ENCODE measurements at places on chromosomes 7 and 10.

GRCh38 chr10:93075369-93076221, 1.9 kb downstream of the CYP26A1 start:
- DNase-seq = no peak

DNA sequence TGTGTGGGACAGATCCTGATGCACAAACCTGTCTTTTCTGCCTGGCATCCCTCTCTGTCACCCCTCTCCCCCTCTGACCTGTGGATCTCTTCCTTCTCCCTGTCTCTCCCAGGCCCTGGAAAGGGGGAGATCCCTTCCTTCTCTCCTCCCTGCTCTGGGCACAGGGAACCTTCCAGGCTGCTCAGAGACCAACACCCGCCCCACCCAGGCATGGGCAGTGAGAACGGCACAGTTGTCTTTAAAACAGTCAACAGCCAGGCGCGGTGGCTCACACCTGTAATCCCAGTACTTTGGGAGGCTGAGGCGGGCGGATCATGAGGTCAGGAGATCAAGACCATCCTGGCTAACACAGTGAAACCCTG, 34.7 kb downstream of the KCNH2 start:
- DNase-seq = no peak

DNA sequence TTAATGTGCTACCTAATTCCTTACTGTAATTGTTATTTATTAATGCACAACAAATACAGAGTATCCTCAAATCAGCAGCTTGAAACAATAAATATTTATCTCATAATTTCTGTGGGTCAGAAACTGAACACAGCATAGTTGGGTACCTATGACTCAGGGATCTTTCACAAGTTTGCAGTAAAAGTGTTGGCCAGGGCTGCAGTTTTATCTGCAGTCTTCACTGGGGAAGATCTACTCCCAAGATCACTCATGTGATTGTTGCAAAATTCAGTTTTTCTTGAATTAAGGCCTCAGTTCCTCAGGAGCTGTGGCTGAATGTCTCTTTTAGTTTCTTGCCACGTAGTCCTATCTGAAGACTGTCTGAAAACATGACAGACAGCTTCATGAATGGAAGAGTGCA, 237.8 kb downstream of the ZWINT start:
- DNase-seq = no peak

DNA sequence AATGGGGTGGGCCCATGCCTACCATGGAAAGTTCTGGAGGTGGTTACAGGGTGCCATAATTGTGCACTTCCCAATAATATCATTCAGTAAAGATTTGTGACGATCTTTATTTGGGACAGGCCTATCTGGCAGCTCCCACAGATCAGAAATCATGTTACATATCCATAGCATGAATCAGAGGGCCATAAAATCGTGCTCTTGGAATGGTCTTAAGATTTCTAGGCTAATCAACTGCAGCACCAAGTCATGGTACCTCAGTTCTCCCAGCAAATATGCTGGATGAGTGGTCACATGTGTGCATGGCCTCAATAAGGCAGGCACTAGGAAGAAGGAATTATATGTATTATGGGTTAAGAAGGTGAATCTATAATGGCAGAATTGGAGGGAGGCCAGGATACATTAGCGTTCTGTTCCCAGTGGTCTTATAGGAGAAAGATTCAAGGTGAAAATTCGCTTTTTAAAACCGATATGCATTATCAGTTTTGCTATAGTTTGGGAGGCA, 134.7 kb downstream of the NRP1 start:
- DNase-seq = no peak

DNA sequence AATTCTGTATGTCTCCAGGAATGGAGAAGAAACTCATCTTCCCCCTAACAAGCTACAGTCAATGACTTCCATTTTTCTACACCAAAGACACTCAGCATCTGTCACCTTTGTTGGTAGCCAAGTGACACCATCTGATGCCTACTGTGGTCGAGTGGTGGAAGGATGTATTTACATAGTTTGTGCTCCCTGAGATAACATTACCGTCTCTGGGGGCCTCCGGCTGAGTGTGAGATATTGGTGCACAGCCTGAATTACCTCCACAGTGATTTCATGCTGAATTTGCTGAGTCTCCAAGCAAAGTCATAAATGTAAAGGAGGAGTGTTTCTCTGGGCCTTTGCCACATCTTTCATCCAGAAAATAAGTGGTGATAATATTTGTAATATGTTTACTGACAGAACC, 114.0 kb downstream of the GRID1 start:
- DNase-seq = peak; percentile 63

GRCh38 chr10:69474742-69475432, 23.6 kb downstream of the TSPAN15 start:
- no peak for DNase-seq

- DNase-seq = no peak
Observed at GRCh38 chr7:117009705-117010361, 56.5 kb downstream of the ST7 start.

DNA sequence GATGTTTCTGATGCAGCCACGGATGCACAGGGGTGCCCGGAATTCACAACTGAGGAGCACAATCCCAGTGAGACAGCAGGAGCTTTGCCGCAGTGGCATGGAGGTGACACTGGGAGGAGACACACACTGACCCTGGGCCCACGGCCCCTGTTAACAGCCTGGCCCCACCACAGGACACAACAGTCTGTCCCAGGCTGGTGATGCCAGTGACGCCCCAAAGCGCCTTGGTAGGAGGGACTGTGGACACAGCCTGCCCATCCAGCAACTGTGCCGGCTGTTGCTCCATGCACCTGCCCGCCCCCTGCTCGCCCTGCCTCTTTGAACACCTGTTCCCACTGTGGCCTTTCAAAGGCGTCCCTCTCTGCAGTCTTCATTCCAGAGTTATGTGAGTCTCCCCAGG, 49.8 kb downstream of the KLF6 start:
- DNase-seq = peak; percentile 25

- DNase-seq = no peak
Observed at GRCh38 chr10:117134056-117134305, 4.1 kb downstream of the VAX1 start.

DNA sequence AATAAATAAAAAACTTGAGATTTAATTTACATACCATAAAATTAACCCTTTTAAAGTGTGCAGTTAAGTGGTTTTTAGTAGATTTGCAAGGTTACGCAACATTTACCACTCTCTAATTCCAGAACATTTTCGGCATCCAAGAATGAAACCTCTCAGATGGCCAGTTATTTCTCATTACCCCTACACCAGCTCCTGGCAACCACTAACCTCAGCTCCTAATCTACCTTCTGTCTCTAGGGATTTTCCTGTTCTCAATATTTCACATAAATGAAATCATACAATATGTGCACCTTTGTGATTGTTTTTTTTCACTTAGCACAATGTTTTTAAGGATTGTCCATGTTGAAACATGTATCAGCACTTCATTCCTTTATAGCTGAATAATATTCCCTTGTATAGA, 45.1 kb downstream of the INPP5F start:
- no peak for DNase-seq

DNA sequence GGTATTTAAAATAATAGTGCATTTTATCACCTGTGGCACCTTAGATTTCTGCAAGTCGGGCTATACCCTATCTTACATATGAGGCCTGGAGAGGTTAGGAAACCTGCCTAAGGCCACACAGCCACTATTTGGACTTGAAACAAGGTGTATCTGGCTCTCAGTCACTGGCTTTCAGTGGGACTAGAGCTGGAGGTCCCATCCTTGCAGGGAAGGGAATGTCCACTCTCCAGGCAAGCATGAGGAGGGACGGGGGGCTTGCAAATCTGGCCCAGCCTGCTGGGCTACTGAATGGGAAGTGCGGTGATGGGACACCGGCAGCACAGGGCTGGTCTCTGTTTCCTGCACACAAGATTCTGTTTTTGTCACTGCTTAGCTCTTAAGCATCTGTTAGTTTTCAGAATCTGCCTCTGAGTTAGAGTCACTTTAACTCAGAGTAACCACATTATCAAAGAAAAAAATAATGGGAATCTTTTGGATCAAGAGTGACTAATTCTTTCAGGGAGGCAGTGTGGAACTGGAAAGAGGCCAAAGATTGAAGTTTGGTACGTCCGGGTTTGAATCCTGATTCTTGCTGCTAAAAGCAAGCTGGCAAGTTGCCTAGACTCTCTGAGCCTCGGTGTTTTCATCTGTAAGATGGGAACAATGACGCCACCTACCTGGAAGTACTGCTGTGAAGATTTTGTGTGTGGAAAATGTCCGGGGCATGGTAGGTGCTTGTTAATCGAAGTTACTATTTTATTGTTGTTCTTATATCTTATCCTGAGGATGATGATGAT, 33.8 kb upstream of the HABP2 start:
- no peak for DNase-seq

GRCh38 chr7:22884911-22885788, 62.5 kb upstream of the TOMM7 start:
- DNase-seq = no peak

DNA sequence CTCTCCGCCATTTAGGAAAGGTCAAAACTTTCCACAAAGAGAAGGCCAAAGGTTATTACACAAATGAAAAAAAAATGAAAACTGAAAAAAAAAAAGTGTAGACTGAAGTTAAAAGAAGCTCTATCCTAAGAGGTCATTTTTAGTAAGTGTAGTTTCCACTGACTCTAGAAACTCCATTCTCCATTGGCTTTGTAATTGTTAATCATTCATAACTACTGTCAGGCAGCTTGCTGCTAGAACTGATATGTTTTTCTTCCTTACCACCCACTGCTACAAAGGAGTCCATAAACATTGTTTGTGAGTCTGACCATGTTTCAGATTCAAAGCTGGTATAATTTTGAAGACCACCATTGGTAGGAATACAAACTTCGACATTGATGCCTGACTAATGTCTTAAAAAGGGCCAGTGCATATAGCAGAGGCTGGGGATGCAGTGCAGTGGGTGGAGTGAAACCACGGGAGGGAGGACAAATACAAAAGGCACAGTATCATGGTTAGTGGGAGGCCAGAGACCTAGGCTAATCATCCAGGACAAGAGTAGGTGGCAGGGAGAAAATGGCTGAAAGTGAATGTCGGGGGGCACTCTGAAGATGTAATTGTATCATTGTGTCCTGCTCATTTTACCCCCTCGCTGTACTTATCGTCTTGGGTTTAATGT, 16.9 kb upstream of the DYNC1I1 start:
- no peak for DNase-seq

GRCh38 chr7:150356265-150356897, 12.2 kb upstream of the REPIN1 start:
- DNase-seq = peak; percentile 77

DNA sequence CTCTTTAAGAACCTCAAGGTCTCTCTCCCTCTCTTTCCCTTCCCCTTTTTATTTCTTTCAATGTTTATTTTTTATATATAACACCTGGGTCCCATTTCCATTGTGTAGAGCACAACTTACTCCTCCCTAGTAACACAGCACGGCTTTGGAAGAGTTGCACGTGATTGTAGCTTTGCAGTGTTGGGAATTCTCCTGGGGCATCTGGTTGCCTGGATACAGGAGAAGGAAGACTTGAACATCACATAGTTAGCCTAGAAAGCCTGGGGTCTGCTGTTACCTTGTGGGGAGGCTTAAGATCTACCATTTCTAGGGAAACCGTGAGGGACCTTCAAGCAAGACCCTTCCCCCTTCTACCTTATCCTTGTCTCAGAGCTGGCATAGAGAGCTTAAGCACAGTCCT, 41.1 kb upstream of the NFKB2 start:
- no peak for DNase-seq

- no peak for DNase-seq
Observed at GRCh38 chr7:101608772-101609713, 20.1 kb downstream of the MYL10 start.

DNA sequence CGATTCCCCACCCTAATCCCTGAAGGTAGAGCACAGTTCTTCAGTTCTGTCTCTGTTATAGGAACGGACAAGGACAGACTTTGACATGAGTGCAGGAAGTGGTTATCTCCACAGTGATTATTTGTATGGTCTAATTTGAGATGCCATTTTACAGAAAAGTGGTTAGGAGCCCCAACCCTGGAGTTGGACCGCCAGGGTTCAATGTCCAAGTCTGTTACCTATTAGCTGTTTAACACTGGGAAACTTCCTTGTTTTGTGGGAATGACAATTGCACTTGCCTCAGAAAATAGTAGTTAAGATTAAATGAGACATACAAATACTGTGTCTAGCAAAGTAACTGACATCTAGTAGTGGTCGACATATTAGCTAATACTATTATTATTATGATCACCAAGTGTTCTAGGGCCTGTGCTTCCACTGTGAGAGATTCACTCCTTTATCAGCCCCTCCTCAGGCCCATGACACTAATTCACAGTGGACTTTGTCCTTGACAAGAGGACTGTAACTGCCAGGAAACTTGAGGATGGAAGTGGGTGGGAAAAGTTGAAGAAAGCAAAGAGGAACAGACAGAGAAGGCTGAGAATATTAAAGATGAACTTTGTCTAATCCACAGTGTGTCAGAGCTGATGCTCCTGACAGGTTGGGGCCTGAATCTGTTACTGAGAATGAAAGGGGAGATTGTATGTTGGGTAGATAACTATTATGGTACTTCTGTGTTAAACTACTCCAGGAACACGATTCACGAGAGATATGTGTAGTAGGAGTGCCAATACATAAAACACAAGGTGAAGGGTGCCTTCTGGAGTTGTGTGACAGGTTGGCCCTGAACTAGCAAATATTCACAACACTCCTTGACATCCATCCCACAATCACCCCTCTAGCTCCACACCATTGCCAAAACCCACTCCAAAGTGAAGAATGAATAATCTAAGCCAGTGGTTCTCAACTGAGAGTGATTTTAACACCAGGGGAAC, 66.4 kb downstream of the TAC1 start:
- DNase-seq = no peak

- no peak for DNase-seq
Observed at GRCh38 chr7:136446751-136447150, 421.7 kb upstream of the CHRM2 start.

GRCh38 chr10:50286996-50287803, 35.9 kb upstream of the ASAH2 start:
- DNase-seq = no peak

- DNase-seq = no peak
Observed at GRCh38 chr10:6917125-6917524, 337.0 kb upstream of the PRKCQ start.

- DNase-seq = peak; percentile 55
Observed at GRCh38 chr10:15715619-15716227, 4.0 kb downstream of the ITGA8 start.

GRCh38 chr7:102264367-102264891, 22.2 kb upstream of the SH2B2 start:
- DNase-seq = no peak

DNA sequence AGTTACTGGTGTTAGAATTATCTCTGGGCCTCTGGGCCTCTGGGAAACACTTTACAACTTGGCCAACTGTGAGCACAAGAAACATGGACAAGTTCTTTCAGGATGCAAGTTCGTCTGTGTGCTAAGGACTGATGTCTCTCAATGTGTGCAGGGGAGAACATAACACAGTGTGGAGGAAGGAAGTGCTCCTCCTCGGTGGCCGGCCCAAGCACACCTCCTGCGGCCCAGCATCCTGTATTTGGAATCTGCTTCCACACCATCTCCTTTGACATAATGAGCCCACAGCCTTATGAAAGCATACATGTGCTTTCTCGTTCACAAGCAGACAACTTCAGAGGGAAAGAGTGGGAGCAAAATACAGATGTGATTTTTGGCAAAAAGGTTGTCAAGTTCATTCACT, 59.0 kb downstream of the MTPN start:
- no peak for DNase-seq

All from SK-N-SH (cell line).